ENCODE measurements at places on chromosomes 12 and 14. TPM values are rescaled to one million over a fixed set of nuclear protein-coding genes. Genes with fewer than 3 reads are reported as not detected.

DNA sequence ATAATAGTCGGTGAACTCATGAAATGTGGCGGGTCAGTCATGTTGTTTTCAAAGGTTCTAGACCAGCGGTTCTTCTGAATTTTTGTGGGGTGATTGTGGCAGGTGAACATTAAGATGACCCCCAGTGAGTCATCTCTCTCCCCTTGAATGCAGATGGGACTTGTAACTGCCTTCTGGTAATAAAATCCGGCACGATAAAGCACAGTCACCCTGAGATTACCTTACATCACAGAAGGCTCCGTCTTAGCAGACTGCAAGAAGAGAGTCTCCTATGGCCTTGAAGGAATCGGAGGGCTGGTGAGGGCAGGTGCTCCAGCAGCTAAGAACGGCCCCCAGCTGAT, 189.6 kb downstream of the FOXN3 start:
- no peak for DNase-seq
- H3K27ac ChIP-seq: no peak overlapping the region
- H3K4me1 ChIP-seq: peaks cover 4% of the 10 kb centered on the region
- H3K36me3 ChIP-seq: peaks cover 11% of the 10 kb centered on the region

- H3K27ac ChIP-seq: peak overlapping the region; percentile 100
- peaks cover 29% of the 10 kb centered on the region for H3K4me1 ChIP-seq
- H3K4me3 ChIP-seq: peak overlapping the region; percentile 79
- no peaks in the 10 kb centered on the region for H3K36me3 ChIP-seq
- H3K27me3 ChIP-seq: no peaks in the 10 kb centered on the region
These were observed 715 bp upstream of the RAP1B start for GRCh38 chr12:68609998-68610369.

The PZP gene
- total RNA-seq: not detected

GRCh38 chr12:11901701-11902524, 168.8 kb upstream of the BCL2L14 start:
- no peak for DNase-seq
- H3K27ac ChIP-seq: no peak overlapping the region
- H3K4me3 ChIP-seq: no peak overlapping the region
- no peaks in the 10 kb centered on the region for H3K4me1 ChIP-seq

The IKBIP gene
- total RNA-seq: 14.5 TPM

The PRIMA1 gene
- 4.8 TPM for total RNA-seq

GRCh38 chr12:120799243-120800045, 73.8 kb downstream of the ACADS start:
- no peaks in the 10 kb centered on the region for H3K36me3 ChIP-seq
- H3K27me3 ChIP-seq: no peaks in the 10 kb centered on the region
- peaks cover 11% of the 10 kb centered on the region for H3K4me1 ChIP-seq
- no peak overlapping the region for H3K27ac ChIP-seq

The KRAS gene
- 13.0 TPM for total RNA-seq

- peaks cover 65% of the 10 kb centered on the region for H3K27me3 ChIP-seq
- no peaks in the 10 kb centered on the region for H3K36me3 ChIP-seq
- no peak overlapping the region for H3K27ac ChIP-seq
- DNase-seq: no peak
- H3K4me3 ChIP-seq: no peak overlapping the region
- peaks cover 14% of the 10 kb centered on the region for H3K4me1 ChIP-seq
These were observed 9.1 kb downstream of the KRT83 start for GRCh38 chr12:52312086-52312485.

GRCh38 chr12:110109037-110109836, 14.9 kb upstream of the IFT81 start:
- no peaks in the 10 kb centered on the region for H3K36me3 ChIP-seq
- DNase-seq: peak; percentile 85
- no peak overlapping the region for H3K4me3 ChIP-seq
- peaks cover 40% of the 10 kb centered on the region for H3K4me1 ChIP-seq
- H3K27ac ChIP-seq: peak overlapping the region; percentile 81
- no peaks in the 10 kb centered on the region for H3K27me3 ChIP-seq

GRCh38 chr14:43894534-43894933, 612.5 kb downstream of the FSCB start:
- H3K4me1 ChIP-seq: no peaks in the 10 kb centered on the region
- no peak overlapping the region for H3K4me3 ChIP-seq
- no peak for DNase-seq
- H3K27me3 ChIP-seq: no peaks in the 10 kb centered on the region

The GPR135 gene
- 4.0 TPM for total RNA-seq

DNA sequence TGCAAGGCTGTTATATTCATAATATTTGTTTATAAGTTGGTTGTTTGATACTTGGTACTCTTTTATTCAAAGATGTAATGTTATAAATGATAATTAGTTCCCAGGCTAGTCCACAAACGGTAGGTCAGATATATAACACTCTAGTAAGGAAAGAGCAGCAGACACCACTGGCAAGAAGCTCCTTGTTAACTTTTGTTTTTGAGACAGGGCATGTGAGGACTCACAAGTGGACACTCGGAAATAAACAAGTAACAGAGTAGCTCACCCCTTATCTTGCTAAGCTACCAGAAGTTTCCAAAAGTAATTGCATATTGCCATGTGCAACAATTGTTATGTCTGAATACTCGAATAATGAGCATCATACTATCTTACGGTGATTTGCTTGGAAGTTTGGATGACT, 38.6 kb upstream of the YARS2 start:
- DNase-seq: no peak
- no peaks in the 10 kb centered on the region for H3K4me1 ChIP-seq
- H3K27ac ChIP-seq: no peak overlapping the region
- H3K27me3 ChIP-seq: no peaks in the 10 kb centered on the region
- H3K4me3 ChIP-seq: no peak overlapping the region

GRCh38 chr14:89409961-89410360, 7.1 kb downstream of the FOXN3 start:
- H3K4me1 ChIP-seq: peaks cover 46% of the 10 kb centered on the region
- H3K27me3 ChIP-seq: no peaks in the 10 kb centered on the region
- H3K36me3 ChIP-seq: peaks cover 34% of the 10 kb centered on the region
- no peak overlapping the region for H3K4me3 ChIP-seq

The AKAP5 gene
- 3.2 TPM for total RNA-seq

GRCh38 chr12:6328045-6328779, 13.7 kb downstream of the TNFRSF1A start:
- no peaks in the 10 kb centered on the region for H3K27me3 ChIP-seq
- H3K4me3 ChIP-seq: no peak overlapping the region
- H3K27ac ChIP-seq: peak overlapping the region; percentile 99
- peaks cover 81% of the 10 kb centered on the region for H3K4me1 ChIP-seq
- H3K36me3 ChIP-seq: peaks cover 69% of the 10 kb centered on the region
- DNase-seq: no peak

The TCL1A gene
- not detected for total RNA-seq

- no peak overlapping the region for H3K4me3 ChIP-seq
- no peak overlapping the region for H3K27ac ChIP-seq
- H3K4me1 ChIP-seq: peaks cover 36% of the 10 kb centered on the region
- no peaks in the 10 kb centered on the region for H3K27me3 ChIP-seq
These were observed 82.4 kb downstream of the ITPK1 start for GRCh38 chr14:93033084-93033982.

DNA sequence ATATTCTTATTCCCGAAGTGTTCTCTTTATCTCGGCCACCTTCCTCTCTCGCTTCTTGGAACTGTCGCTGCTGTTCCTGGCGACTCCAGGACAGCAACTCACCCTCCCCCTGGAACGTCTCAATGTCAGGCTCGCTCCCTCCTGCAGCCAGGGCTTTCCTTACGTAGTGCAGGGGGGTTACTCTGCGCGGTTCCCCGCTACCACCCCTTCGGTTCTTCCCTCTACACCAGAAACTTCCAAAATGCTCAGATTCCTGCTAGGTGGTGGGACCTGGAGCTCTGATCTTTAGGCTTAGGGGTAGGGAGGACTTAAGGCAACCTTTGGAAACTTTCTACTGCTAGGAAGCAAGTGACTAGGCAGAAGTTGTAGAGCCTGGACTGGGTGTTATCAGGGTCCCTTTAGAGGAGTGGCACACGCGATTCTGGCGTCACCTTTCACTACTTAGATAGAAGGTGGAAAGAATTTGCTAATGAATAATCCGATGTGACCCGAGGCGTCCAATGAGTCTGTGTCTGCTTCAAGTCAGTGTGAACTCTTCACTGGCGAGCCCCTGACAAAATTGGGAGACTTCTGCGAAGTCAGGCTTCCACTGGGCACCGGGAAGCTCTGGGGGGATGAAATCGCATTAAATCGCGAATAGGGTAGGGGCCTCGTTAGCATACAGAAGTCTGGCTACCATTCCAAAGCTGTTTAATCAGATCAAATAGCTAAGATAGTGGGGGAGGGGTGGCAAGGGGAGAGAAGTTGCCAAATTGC, 900 bp upstream of the DPF3 start:
- H3K27ac ChIP-seq: no peak overlapping the region
- H3K4me1 ChIP-seq: peaks cover 36% of the 10 kb centered on the region
- H3K4me3 ChIP-seq: peak overlapping the region; percentile 75
- DNase-seq: no peak
- peaks cover 29% of the 10 kb centered on the region for H3K27me3 ChIP-seq

- no peak overlapping the region for H3K4me3 ChIP-seq
- no peak overlapping the region for H3K27ac ChIP-seq
- no peak for DNase-seq
- H3K4me1 ChIP-seq: no peaks in the 10 kb centered on the region
These were observed 47.1 kb downstream of the PLXNC1 start for GRCh38 chr12:94195483-94195882.

GRCh38 chr14:28576523-28576922, 190.1 kb upstream of the FOXG1 start:
- H3K4me1 ChIP-seq: no peaks in the 10 kb centered on the region
- H3K27ac ChIP-seq: no peak overlapping the region
- no peak for DNase-seq
- H3K27me3 ChIP-seq: no peaks in the 10 kb centered on the region
- H3K4me3 ChIP-seq: no peak overlapping the region

The TOMM20L gene
- total RNA-seq: not detected

The DLK1 gene
- 24.6 TPM for total RNA-seq

- DNase-seq: no peak
- no peaks in the 10 kb centered on the region for H3K36me3 ChIP-seq
- H3K27me3 ChIP-seq: no peaks in the 10 kb centered on the region
- peak overlapping the region; percentile 74 for H3K4me3 ChIP-seq
- peak overlapping the region; percentile 99 for H3K27ac ChIP-seq
- H3K4me1 ChIP-seq: peaks cover 28% of the 10 kb centered on the region
These were observed 414 bp upstream of the CDK17 start for GRCh38 chr12:96400631-96401075.

The BAZ1A gene
- 50.7 TPM for total RNA-seq

GRCh38 chr12:115820656-115821055, 456.8 kb downstream of the MED13L start:
- H3K27me3 ChIP-seq: no peaks in the 10 kb centered on the region
- no peak overlapping the region for H3K27ac ChIP-seq
- no peak overlapping the region for H3K4me3 ChIP-seq

DNA sequence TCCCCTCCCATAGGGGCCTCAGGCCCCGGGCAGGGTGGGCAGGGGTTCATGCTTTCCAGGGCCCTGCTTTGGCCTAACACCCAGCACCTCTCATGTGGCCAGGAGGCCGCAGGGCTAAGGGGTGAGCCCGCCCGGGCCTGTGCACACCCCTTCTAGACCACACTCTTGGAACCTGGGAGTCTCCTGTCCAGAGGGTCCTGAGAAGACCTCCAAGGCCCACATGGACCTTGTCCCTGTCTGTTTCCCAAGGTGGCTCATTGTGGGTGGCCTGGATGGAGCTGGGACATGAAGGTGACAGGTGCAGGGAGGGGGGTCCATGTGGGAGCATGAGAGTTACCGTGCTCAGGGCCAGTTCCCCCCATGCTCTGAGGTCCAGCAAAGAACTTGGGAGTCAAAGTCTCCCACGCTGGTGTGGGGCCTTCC, 11.6 kb downstream of the DLK1 start:
- H3K36me3 ChIP-seq: no peaks in the 10 kb centered on the region
- no peak overlapping the region for H3K27ac ChIP-seq
- DNase-seq: no peak
- H3K4me1 ChIP-seq: no peaks in the 10 kb centered on the region
- peaks cover 32% of the 10 kb centered on the region for H3K27me3 ChIP-seq

The SLCO1B1 gene
- total RNA-seq: not detected

GRCh38 chr12:114676142-114676741, 7.7 kb downstream of the TBX3 start:
- H3K4me1 ChIP-seq: no peaks in the 10 kb centered on the region
- peaks cover 24% of the 10 kb centered on the region for H3K27me3 ChIP-seq
- no peak for DNase-seq
- H3K36me3 ChIP-seq: peaks cover 23% of the 10 kb centered on the region
- no peak overlapping the region for H3K4me3 ChIP-seq

- H3K4me1 ChIP-seq: peaks cover 48% of the 10 kb centered on the region
- no peaks in the 10 kb centered on the region for H3K27me3 ChIP-seq
- no peak overlapping the region for H3K27ac ChIP-seq
- no peak overlapping the region for H3K4me3 ChIP-seq
These were observed 71.1 kb downstream of the FUT8 start for GRCh38 chr14:65483647-65484046.

The PLBD1 gene
- 0.87 TPM for total RNA-seq

DNA sequence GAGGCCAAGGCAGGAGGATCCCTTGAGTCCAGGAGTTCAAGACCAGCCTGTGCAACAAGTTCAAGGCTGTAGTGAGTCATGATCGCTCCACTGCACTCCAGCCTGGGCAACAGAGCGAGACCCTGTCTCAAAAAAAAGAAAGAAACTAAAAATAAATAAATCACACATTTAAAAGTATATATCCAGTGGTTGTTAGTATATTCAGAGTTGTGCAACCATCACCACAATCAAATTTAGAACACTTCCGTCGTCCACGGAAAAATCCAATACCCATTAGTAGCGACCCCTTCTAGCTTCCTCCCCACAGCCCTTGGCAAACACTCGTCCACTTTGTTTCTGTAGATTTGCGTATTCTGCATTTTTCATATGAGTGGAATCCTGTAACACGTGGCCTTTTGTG, 44.7 kb upstream of the EML1 start:
- peaks cover 77% of the 10 kb centered on the region for H3K4me1 ChIP-seq
- H3K27ac ChIP-seq: peak overlapping the region; percentile 73
- no peak for DNase-seq
- H3K36me3 ChIP-seq: no peaks in the 10 kb centered on the region
- peaks cover 12% of the 10 kb centered on the region for H3K27me3 ChIP-seq
- H3K4me3 ChIP-seq: no peak overlapping the region

The ETFRF1 gene
- total RNA-seq: 8.8 TPM

GRCh38 chr14:56261046-56261445, 142.8 kb downstream of the PELI2 start:
- H3K27ac ChIP-seq: no peak overlapping the region
- no peaks in the 10 kb centered on the region for H3K27me3 ChIP-seq
- H3K36me3 ChIP-seq: no peaks in the 10 kb centered on the region
- no peaks in the 10 kb centered on the region for H3K4me1 ChIP-seq

DNA sequence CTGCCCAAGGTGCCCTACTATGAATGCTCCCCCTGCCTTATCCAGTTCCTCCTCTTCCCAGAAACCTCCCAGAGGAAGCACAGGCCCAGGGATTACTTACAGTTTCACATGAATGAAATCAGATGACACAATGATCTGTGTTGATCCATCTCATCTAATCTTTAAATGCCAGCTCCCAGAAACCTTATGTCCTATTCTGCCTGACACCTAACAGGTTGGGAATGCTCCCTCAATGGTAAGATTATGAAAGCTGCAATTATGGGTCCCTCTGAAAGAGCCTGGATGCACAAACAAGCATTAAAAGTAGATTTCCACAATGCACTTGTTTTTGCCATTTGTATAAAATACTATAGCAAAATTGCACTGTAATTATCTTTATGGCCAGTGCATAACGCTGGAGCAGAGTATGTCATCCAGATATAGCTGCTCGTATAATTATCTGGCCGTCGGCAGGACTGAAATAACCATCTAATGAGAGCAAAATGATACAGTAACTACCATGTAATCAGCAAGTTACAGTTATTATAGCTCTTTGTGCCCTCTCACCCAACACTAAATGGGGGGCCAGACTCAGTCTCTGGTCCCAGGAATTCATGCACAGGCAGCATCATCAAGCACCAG, 4.4 kb upstream of the ZBTB39 start:
- no peak overlapping the region for H3K4me3 ChIP-seq
- H3K27me3 ChIP-seq: no peaks in the 10 kb centered on the region
- peaks cover 4% of the 10 kb centered on the region for H3K4me1 ChIP-seq
- DNase-seq: no peak
- no peak overlapping the region for H3K27ac ChIP-seq

Data from stomach (tissue), 19 donors.